Right lung (tissue), 10 donors: ENCODE measurements at places on chromosomes 1 and 21.

DNA sequence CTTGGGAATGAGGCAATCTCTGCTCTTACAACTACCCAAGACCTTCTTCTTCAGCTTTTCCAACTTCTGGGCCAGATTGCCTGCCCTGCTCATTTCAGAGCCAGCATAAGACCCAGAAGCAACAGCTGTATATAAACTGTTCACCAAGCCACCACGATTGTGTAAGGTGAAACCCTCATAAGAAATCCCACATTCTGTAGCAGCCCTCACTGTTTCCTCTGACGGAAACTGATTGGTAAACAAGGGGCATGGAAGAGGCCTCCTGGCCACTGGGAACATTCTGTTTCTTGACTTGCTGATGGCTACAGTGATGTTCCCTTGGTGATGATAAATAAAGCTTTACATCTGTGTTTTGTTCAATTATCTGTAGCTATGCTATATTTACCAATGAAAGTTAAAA is 39.7 kb upstream of the EXO1 start:
- peak; percentile 8 for DNase-seq

DNA sequence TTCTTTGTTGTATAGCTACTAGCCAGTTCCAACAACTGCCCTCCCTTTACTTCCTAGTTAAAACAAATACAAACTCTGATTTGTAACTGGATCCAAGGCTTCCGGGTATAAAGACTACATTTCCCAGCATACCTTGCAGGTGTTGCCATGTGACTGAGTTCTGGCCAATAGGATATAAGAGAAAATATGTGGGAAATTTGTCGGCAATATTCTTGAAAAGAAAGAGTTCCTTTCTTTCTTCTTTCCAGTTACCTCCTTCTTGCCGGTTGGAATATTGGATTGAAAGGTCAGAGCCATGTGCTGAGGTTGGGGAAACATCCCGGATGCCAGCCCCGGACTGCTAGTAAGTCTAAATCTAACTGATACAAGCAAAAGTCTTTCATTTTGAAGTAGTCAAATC is 23.0 kb upstream of the ZBTB40 start:
- DNase-seq: no peak

DNA sequence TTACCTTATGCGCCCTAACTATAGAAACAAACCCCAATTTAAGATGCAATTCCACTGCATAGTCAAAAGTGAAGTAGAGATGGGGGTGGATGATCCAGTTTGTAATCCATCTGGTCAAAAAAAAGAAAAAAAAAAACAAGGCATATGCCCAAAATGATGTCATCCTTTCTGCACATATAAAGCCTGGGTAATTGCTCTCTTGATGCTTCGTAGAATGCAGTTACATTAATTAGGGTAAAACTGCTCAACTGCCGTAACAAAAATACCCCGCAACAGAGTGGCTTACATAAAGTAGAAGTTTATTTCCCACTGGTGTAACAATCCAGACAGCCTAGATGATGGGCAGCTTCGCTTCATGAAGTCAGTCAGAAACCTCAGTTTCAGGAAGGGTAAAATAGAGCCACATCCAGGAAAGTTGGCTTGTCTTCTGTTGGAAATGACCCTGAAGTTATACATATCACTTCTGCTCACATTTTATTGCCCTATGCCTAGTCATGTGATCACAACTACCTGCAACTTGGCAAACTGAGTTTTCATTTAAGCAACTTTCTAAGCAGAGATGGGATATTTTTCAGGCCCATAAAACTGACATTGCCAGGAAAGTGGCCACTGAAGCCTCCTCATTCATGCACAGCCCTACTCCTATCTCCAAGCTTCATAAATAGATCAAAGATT is 221.7 kb downstream of the C1orf94 start:
- DNase-seq: no peak

DNA sequence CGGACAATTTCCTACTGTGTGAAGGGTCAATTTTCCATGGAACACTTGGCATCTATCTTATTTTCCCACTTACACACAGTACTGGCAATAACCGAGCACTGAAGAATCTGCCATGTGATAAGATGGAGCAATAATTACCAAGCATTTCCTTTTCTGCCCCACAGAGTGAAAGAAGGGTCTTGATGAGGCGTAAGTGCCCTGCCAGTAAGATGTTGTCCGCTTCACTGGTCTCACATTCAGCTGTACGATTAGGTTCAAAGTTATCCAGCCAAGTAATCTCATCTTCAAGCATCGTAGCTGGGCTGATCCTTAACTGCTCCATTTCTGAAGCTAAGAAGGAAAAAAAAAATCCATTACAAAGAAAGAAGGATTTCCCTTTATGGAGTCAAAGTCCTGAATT is 67.8 kb downstream of the PCSK9 start:
- no peak for DNase-seq

DNA sequence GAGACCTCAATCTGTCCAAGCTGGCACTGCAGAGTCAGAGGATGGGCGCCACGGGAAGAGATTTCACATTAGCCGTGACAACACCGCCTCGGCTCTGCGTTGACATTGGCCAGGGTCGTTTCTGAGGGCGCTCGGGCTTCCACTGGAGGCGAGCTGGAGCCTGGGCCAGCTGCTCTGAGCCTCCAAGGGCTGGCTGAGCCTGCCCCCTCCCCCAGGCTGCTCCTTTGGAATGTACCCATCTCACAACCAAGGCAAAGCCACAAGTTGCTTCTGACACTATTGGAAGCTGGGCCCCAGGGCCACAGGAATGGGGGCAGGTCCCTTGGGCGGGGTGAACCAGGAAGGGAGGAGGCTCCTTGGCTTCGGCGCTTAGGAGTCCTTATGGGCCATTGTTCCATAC is 12.7 kb downstream of the GPR3 start:
- DNase-seq: no peak

DNA sequence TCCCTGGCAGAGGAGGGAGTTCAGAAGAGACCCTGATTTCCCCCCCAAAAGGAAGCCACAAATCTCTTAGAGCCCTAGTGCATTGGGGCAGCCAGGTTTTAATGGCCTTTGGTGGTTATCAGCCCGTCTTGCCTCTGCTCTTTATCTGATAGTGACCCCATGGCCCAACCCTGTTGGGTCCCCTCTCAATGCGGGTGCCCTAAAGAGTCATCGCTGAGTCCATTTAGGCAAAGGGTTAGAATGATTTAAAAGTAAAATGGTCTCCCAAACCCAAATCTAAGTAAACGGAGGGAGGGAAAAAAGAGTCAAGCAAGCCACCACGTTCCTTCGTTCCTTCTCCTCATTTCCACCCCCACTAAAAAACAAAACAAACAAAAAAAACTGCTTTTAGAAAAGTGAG is 164.0 kb downstream of the RUNX1 start:
- DNase-seq: no peak

- no peak for DNase-seq
These were observed 222.4 kb upstream of the C8B start for GRCh38 chr1:57188168-57188567.

- DNase-seq: no peak
These were observed 8.5 kb downstream of the TMEM240 start for GRCh38 chr1:1531947-1532346.

DNA sequence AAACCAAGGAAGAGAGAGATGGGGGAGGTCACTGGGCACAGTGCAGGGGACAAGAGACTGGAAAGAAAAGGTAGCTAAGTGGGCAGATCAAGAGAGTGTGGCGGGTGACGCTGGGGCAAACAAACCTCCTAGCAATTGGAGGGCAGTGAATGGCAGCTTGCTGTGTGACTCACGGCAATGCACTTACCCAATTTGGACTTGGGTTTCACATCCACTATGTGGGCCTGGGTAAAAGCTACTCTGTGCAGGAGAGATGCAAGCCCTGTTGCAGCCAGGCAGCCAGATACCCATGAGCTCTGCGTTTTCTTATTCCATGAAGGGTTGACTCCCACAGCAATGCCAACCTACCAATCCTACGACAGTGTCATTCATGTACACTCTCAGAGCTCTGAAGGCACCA is 9.5 kb downstream of the PLXNA2 start:
- no peak for DNase-seq

GRCh38 chr1:94723463-94723862 is 96.7 kb upstream of the SLC44A3 start:
- DNase-seq: no peak

DNA sequence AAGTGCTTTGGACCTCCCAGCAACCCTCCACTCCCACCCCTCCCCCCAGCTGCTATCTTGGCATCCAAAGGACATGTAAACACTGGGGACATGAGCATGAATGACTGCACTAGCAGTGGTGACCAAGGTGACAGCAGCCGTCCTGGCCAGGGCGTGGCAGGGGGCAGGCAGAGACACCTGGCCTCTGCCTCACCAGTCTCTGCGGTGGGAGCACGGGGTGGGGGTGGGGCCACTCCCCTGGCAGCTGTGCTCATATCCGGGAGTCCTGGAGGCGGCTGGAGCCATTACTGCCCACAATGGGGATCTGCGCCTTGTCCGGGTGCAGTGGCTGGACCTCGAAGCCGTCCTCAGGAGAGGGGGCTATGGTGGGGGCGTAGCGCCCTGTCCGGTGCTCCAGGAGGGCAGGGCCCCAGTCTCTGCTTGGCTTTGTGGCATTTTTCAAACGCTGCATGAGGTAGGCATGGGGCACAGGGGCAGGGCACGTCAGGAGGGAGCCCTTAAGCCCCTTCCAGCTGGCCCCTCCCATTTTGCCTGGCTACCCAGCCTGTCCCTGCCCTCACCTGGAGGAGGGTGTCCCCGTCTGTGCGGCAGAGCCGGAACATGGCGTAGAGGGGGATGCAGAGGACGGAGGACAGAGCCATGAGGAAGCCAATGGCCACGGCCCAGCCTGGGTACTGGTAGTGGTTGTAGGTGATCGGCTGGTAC is 6.0 kb downstream of the CCDC24 start:
- no peak for DNase-seq

DNA sequence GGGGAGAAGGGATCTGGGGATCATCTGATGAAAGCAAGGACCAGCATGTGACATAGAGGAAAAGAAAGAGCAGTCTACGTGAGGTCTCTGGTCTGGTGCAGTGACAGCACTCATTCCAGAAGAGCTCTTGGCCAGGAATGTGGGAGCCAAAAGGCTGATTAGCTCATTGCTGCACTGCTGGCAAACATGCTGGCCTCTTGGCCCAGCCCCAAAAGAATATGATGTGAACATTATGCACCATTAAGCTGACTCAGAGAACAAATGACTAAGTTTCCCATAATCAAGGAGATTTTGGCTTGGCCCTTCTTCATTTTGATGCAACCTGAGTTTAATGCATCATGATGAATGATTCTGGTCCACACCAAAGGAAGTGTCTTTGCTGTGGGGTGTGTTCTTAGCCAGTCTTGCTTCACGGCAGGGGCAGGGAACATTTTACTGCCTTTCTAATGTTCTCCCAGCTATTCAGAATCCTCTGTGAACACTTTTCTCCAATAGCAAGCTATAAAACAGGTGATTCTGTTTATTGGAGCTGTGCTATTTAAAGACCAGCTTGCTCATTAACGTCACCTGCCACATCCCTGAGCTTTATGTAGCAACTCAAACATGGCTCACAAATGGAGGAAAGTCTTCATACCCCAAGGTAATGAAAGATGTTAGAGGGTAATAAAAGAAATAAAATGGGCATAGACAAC is 55.1 kb downstream of the PCBP3 start:
- peak; percentile 16 for DNase-seq

DNA sequence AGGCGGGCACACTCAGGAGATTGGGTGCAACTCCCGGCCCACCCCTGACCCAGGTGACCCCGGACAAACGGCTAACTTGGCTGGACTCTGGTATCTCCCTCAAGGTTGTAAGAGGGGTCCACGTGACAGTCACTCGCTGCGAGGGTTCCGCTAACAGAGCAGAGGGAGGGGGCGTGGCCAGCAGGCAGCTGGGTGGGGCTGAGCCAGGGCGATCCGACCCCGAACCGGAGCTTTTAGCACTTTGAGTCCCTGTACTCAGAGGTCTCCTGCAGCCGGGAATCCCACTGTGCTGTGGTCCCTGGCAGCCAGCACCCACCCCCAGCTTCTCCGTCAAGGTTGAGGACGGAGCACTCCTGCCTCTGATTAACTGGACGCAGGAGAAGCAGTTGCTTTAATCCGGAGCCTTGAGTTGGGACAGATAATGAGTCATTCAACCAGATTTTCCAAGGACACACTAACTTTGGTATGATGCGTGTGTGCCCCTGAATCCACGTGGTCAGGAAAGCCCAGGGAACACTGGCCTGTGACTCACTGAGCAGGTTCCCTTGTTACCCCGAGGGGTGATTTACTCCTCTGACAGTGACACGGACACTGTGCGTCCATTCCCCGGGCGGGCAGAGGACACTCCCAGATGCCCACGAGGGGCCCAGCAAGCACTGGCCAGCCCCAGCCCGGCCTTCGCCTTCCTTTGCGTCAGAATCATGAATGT is 16.8 kb downstream of the TRPM2 start:
- no peak for DNase-seq

GRCh38 chr1:185200889-185201288 is 43.9 kb downstream of the SWT1 start:
- DNase-seq: no peak

GRCh38 chr1:185151215-185151614 is 5.5 kb downstream of the TRMT1L start:
- no peak for DNase-seq

DNA sequence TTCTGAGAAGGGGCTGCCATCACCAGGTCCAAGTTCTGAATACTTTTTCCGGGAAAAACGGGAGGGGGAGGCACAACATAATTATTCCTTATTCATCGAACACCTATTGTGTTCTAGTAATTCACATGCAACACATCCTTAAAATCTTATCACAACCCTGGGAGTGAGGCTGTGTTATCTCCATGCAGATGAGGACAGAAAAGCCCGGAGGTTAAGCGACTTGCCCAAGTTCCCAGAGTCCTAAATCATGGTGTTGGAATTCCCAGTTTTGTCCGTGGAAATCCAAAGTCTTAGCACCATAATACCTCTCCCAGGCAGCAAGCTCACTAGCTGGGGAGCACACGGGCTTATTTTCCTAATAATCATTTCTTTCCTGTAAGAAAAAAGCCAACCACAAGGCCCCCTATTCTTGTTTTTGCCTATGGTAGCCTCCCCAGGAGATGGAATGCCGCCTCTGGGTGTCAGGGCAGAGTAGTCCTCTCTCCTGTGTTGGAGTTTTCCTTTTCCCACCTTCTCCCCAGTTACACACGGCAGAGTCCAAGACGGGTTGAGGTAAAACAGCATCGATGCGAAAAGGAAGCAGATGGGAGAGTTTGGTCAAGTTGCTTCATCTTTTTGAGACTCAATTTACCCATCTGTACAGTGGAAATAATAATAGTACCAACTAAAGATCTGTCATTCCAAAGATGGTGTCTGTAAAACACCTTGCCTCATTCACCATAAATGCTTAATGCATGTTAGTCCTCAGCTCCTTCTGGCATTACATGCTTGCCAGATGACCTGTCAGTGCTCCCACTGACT is 228.0 kb upstream of the TMEM51 start:
- DNase-seq: no peak

GRCh38 chr1:198806861-198807260 is 168.0 kb downstream of the PTPRC start:
- no peak for DNase-seq
